ENCODE measurements at places on chromosomes 16 and 17. TPM values are rescaled to one million over a fixed set of nuclear protein-coding genes. Genes with fewer than 3 reads are reported as not detected.

MYH4 gene
- not detected for total RNA-seq

ST6GALNAC1 gene
- 0.27 TPM for total RNA-seq

CMTM1 gene
- total RNA-seq: 2.4 TPM

CLN3 gene
- total RNA-seq: 33.9 TPM

GAS2L2 gene
- total RNA-seq: not detected

USP43 gene
- total RNA-seq: 5.0 TPM

NAGPA gene
- total RNA-seq: 12.4 TPM

EVPL gene
- total RNA-seq: 20.9 TPM

MYLK3 gene
- 0.06 TPM for total RNA-seq

TERB1 gene
- not detected for total RNA-seq

PMP22 gene
- total RNA-seq: 226 TPM

KRTAP4-5 gene
- total RNA-seq: not detected

MMP25 gene
- 0.79 TPM for total RNA-seq

NLRP1 gene
- 3.0 TPM for total RNA-seq

DRG2 gene
- 37.1 TPM for total RNA-seq

CCL13 gene
- not detected for total RNA-seq

NOG gene
- 1.00 TPM for total RNA-seq

ACSM2A gene
- not detected for total RNA-seq

ZSCAN10 gene
- not detected for total RNA-seq

C17orf50 gene
- not detected for total RNA-seq

SLC6A2 gene
- total RNA-seq: not detected
